ENCODE measurements at places on chromosomes 4 and X.

GRCh38 chr4:76610751-76611547 is 175.9 kb downstream of the SHROOM3 start:
- no peak for DNase-seq

GRCh38 chr4:84366161-84366560 is 132.9 kb downstream of the NKX6-1 start:
- DNase-seq, result no peak

DNA sequence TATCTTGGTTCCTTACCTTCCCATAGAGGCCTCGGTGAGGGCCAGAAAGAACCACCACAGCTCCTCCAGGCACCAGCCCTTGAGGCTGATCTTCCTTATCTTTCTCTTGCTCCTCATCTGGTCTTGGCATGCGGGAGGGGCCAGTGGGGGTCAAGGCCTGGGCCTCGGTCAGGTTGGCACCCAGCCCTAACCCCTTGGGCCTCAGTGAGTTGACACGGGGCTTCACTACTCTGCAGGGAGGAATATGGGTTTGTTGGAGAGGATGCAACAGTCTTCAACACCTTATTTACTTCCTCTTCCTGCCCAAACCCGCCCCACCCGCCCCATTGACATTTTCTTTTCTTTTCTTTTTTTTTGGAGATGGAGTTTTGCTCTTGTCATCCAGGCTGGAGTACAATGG is 6.0 kb downstream of the GPKOW start:
- DNase-seq, result no peak

GRCh38 chr4:71338846-71339593 is at the start of gene SLC4A4:
Gene SLC4A4, plus strand, starts transcription at chr4:71339020.
- DNase-seq, result no peak

DNA sequence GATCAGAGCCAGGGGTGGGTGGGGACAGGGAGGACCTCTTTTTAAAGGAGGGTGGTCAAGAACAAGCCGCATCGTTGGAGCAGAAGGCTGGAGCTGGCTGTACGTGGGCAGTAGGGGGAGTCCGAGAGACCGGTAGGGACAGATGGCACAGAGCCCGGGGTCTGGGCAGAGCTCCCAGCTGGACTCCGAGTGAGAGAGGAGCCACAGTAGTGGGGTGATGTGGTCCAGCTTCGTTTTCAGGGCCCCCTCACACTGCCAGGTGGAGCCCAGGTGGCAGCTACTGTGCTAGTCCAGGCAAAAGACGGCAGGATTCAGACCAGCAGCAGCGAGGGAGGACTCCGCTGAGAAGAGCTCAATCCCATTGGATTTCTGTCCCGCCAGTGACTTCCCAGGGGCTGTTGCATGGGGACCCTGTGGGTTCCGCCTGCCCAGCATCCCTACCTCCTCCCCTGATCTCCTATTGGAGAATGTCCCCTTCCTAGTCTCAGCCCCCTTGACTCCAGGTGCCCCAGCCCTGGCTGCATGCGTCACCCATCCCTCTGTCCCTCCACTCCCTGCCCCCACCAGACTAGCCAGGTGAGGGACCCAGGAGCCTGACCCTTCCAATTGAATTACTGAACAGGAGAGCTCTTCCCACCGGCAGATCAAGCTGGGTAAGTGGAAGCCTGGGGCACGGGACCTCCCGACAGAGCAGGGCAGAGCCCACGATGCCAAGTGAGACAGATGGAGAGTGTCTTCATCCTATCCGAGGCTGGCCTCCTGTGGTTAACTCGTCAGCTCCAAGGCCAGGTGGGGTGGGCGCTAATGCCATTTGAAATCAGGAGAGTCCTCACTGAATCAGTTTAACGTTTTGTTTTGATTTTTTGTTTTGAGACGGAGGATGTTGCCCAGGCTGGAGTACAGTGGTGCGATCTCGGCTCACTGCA is 2.9 kb downstream of the ARHGAP4 start:
- no peak for DNase-seq

- no peak for DNase-seq
Observed at GRCh38 chr4:141797966-141798365, 161.6 kb downstream of the IL15 start.

GRCh38 chrX:2449135-2449886 is 51.5 kb downstream of the DHRSX start:
- DNase-seq, result no peak

DNA sequence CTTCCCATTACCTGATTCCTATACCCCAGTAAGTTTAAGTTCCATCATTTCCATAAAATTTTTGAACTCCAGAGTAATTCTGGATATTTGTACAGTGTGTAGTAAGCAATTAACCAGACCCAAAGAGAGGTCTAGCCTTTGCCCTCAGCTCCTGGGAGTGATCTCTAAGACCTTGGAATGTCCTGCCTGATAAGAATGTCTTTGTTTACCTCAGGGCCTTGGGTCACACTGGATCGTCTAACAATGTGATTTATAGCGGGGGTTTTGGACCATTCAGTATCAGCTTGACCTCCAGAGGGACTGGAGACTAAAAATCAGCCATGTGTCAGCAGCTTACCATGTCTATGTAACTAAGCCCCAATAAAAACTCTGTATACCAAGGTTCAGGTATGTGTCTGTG is 330.9 kb upstream of the PPP1R2C start:
- no peak for DNase-seq

- no peak for DNase-seq
Observed at GRCh38 chr4:80611678-80611979, 276.1 kb downstream of the CFAP299 start.

GRCh38 chr4:167943872-167944505 is 148.3 kb upstream of the ANXA10 start:
- no peak for DNase-seq

DNA sequence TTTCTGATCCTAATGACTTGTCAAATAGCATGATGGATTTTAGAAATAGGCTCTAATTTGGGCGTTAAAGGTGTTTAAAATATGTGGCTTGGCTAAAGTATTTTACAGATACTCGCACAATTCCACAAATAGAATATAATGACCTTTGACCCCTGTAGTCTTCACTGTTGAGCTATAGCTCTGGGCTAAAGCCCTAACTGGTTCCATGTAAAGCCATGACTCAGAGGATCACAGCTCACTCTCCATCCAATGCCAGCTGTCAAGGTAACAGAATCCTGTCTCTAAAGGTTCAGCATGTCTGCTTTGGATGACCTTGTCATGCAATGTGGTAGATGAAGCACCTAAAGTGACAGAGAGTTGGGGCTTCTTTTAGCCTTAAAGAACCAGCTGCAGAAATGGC is 42.5 kb downstream of the TLR10 start:
- no peak for DNase-seq

- no peak for DNase-seq
Observed at GRCh38 chr4:36152735-36153134, 91.6 kb downstream of the ARAP2 start.

DNA sequence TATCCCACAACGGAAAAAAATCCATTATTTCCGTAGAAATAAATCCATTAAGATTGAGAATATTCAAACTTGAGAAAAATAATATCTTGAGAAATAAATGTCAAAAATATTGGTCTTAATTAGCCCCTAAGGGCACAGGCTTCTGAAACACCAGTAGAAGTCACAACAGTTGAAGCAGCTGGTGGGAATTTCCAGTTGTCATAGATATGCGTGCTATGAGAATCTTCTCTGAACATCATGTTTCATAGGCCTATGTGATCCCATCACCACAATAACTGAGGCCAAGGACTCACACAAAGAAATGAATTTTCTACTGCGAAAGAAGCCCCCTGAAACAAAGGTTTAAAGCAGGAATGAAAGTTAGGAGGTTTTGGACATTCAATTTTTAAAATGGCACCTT is 292.0 kb downstream of the DTHD1 start:
- no peak for DNase-seq

- no peak for DNase-seq
Observed at GRCh38 chrX:108415891-108416290, 22.3 kb downstream of the COL4A6 start.

DNA sequence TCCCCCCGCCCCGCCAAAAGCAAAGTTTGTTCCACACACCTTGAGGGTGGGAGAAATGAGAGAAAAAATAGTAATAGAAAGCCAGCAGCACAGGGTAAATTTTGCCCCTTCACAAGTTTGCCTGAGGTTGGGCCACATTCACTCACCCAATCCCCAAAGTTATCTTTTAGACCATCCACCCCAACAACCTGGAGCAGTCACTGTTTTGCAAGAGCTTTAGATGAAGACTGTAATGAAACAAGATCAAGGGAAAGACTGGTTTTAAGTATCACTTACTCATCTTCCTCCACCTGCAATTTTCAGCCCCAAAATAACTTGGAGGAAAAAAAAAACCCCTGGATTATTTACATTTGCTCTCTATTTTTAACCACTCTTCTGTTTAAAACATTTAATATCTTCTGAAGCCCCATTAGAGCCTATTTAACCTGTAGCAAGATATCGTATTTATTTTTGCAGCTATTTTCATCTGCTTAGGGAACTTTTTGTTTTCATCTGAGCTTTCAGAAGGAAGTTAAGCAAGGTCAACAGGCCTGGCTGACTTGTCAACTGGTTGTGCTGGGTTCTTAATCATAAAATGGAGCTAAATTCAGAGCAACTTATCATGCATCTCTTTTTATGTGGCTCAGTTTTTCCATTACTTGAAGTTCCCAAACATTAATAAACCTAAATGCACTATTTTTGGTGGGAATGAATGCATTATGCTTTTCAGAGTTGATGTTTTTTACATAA is 24.6 kb upstream of the TBL1X start:
- DNase-seq, result no peak

- DNase-seq, result no peak
Observed at GRCh38 chr4:80196259-80196921, 913 bp upstream of the PRDM8 start.

GRCh38 chrX:123487669-123488068 is 245.2 kb downstream of the THOC2 start:
- no peak for DNase-seq

DNA sequence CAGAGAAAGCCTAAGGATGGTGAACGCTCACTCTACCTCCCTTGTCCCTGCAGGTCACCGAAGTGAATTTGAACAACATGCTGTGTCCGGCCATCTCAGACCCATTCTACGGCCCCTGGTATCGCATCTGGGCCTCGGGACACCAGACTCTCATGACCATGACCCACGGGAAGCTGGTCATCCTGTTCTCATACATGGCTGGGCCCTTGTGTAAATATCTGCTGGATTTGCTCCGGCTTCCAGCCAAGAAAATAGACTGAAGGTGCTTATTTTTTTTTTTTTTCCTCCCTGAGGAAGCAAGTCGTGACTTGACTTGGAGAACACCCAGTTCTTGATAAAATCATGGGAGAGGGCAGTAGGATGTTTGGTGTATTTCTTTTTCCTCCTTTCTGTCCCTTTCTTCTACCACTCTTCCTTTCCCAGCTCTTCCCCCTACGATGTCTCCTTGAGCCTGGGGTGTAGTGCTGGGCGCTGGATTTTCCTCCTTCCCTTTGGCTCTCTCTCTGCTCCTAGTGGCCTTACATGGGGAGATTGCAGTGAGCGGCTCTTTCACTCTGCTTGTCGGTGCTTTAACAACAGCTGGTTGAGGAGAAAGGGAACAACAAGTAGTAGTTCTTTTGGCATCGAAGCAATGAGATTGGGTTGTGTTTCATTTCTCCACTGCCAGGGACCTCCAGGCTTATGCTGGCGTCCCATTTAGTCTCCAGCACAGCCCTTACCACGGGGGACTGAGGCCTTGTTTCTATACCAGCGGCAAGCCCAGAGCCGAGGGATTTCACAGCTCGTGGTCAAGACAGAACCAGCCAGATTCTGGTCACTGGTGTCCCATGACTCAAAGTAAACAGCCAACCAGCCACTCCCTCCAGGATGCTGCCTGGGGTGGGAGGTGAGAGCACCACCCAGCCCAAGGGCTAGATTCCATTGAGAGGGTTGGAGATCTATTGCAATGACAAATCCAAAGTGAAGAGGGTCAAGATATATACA is 144.4 kb downstream of the AMMECR1 start:
- DNase-seq, result no peak

DNA sequence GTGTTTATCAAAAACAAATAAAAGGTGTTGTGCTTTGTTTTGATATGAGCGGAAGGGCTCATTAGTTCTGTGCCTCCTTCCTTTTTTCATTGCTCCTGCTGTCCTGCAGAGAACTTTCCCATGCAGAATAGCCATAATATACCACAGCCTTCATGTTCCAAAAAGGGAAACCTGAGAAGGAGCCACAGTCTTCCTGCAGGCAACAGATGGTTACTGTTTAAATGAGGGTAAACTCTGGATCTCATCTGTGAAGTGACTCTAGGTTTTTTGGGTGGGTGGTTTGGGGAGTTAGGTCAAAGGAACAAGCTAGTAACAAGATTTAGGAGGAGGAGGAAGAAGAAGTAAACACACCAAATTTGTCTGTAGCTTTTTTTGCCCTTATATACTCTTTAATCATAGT is 131.8 kb downstream of the BMPR1B start:
- DNase-seq, result no peak

DNA sequence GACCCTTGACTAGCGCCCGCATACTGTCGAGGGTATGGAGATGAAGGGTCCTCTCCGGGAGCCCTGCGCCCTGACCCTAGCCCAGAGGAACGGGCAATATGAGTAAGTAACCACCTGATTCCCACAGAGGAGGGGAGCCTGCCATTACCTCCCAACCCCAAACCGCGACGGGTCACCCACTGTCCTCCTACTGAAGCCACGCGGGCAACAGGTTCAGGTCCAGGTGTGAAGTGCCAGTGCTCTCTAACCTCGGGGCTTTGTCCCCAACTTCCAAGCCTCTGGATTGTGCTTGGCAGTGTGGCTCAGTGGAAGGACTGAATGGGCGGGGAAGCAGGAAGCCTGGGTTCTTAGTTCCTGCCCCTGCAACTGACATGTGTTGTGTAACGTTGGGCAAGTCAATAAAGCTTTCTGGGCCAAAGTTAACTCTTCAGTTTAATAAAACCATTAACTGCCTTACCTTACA is 694 bp downstream of the OCRL start:
- no peak for DNase-seq

DNA sequence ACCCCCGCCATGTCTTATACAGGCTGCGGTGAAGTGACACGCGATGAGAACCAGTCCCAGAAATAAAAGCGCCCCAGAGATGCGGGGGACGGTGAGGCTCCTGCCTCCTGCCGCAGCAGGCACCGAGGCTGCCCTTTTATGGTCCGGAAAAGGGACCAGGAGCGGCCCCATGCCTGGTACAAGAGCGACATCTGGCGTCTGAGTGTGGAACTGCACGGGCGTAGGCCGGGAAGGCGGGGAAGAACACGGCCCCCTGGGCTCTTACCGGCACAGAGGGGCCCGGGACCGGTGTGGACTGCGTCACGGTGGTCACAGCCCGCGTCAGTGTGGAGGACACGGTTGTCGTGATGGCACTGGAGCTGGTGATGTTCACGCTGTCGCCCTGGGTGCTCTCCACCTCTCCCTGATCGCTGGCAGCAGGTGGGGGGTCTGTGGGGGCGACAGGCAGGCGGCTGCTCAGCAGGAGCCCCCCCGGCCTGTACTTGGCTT is 8.9 kb upstream of the RENBP start:
- no peak for DNase-seq
